Spleen (tissue), 13 donors: ENCODE measurements at places on chromosomes 1 and 21. TPM values are rescaled to one million over a fixed set of nuclear protein-coding genes. Genes with fewer than 3 reads are reported as not detected.

The TCHHL1 gene
- polyA plus RNA-seq = not detected

The UQCRHL gene
- polyA plus RNA-seq = 1.9 TPM

The BATF3 gene
- 11.3 TPM for polyA plus RNA-seq

GRCh38 chr1:43067977-43068751, 103.9 kb downstream of the EBNA1BP2 start:
- peak; percentile 82 for DNase-seq

- no peak for DNase-seq
Observed at GRCh38 chr1:225711236-225711937, 58.5 kb upstream of the ENAH start.

DNA sequence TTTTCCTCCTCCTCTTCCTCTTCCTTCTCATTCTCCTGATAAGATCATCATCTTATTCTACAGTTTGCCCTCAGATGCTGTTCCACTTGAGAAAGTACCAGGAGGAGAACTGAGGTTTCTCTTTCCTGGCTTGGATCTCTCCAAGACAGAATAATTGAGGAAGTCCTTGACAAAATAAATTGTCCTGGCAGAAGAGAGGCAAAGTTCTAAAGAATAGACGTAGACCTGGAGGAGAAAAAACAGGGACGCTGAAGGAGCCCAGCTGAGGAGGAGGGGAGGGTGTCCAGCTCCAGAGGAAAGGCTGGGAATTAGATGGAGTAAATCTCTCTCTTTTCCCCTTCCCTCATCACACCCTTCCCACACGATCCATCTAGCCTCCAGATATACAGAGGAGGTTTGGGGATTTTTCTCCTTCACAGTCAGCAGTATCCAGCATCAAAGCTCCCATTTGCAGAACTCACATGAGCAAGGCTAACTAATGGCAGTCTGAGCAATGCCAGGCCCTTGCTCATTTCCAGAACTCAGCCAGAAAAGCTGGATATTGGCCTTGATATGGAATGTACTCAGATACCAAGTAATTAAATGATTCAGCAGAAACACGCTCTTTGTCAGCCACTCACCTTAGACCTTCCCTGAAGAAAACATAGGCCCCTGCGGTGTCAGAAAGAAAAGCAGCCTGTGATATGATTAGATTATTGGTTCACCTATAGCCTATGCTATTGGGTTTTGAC, 5.1 kb upstream of the GNG12 start:
- DNase-seq = no peak

DNA sequence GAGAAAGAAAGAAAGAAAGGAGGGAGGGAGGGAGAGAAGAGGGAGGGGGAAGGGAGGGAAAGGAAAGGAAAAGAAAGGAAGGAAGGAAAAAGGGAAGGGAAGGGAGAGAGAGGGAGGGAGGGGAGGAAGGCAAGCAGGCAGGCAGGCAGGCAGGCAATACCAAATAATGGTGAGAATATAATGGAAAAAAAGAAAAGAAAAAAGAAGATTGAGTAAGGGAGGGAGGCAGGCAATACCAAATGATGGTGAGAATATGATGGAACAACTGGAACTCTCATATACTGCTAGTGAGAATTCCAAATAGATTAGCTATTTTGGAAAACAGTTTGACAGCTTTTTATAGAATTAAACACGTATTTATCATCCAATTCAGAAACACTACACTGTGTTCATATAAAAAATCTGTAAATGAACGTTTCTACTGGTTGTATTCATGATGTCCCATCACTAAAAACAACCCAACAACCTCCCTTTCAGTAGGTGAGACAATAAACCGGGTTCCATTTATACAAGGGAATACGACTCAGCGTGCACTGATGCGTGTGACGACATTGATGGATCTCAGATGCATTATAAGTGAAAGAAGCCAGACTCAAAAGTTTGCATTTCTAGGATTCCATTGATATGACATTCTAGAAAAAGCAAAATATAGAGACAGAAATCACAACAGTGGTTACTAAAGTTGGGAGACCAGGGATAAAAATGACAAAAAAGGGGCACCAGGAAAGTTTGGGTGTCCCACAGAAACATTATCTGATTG, 226.4 kb downstream of the DSCAM start:
- no peak for DNase-seq

DNA sequence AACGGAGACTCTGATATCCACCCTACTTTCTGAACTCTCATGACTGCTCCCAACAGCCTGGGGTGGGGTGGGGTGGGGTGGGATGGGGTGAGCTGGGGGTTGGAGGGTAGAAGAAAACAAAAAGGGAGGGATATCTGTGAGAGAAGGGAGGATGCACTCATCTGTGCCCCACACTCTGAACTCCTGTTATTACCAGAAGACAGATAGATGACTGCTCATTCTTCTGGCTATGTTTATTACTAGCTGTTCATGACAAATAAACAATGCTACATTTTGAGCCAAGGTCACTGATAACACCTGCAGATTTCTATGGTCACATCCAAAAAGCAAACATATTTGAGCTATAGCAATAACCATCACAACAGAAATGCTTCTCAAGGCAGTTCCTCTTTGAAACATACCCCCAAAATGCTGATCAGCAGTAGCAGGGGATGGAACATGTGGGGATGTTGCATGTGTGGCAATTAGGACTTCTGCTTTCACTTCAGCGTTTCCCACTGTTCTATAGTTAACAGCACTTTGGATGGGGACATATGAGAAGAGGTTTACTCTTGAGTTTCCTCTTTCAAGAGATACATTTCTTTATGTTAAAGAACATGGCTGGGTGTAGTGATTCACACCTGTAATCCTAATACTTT, 43.3 kb downstream of the GPR3 start:
- no peak for DNase-seq

- no peak for DNase-seq
Observed at GRCh38 chr1:98072047-98072446, 151.2 kb upstream of the DPYD start.

DNA sequence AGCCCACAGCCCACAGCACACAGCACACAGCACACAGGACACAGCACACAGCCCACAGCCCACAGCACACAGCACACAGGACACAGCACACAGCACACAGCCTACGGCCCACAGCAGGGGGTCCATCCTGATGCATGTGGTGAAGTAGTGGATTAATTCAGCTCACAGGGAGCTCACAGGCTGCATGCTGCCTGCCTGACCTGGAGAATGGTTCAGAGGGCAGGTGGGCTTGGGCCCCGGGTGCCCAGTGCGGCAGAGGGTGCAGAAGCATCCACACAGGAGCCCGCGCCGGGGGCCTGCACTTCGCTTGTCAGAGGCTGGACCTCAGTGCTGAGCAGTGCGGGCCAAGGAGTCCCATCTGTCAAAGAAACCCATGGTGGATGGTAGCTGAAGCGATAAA, 21.1 kb upstream of the AJAP1 start:
- DNase-seq = peak; percentile 56

DNA sequence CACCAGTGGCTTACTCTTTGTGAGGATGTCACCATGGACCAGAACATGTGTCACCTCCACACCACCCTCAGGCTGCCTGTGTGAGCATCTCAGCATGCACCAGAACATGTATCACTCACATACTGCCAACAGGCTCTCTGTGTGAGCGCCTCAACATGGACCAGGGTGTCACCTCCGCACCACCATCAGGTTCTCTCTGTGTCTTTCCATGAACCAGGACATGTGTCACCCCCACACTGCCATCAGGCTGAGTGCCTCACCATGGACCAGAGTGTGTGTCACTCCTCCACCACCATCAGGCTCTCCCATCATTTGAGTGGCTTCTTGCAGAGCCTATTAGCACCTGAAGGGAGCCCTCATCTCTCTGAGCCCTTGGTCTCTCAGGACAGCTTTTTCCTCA, 125.2 kb downstream of the ZNF648 start:
- no peak for DNase-seq

DNA sequence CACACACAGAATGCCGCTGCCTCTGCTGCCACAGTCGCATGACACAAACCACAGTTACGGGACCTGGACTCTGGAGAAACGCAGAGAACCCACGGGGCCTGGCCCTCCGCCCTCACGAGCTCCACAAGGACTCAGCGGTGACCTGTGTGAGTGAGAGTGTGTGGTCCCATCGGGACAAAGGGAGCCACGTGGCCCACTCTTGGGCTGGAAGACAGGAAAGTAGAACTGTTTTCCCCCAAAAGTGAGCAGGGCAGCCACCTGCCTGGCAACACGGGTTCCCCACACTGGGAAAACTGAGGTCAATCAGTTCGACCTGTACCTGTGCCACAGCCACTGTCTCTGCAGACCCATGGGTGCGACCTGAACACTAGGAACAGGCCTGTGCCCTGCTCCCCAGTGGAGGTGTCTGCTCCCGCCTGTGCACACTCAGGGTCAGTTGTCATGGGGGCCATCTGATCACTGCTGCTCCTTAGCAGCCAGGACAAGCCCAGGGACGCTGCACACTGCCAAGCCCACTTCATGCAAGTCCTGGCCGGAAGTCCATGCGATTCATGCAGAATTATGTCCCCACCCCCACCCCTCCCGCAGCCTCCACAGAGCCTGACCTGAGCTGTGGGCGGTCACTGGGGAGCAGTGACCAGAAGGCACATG, 54.4 kb upstream of the ADARB1 start:
- peak; percentile 78 for DNase-seq

- no peak for DNase-seq
Observed at GRCh38 chr1:214272964-214273533, 7.9 kb upstream of the SMYD2 start.

DNA sequence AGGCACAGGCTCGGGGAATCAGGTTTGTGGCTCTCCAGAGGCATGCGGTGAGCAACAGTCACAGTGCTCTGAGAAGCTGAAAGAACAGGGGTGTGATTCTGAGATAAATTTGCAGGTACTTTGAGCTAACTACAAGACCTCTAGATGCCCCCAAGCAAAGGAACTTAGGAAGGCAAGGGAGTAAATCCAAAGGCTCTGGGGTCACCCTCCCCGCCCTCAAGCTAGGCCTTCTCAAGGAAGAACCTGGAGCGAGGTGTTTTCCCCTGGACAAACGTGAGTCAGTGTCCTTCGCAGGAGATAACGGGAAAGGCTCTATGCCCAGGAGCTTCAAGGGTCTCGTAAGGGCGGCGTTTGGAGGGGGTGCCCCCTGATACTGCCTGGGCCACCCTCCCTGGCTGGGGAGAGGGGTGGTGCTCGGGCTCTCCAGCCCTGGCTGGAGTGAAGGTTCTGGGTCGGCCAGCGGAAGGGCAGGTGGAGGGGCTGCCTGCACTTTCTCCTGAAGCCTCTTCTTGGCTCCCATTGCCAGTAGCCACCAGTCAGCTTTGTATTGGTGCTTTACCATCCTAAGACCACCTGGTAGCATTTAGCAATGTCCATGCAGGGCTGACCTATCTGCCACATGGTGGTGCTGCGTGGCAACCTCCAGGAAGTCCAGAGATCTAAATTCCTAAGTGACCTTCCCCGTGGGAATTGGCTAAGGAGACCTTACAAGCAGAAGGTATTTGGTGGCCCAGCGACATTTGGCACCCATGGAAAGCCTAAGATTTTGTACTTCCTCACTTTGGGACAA, 44.0 kb downstream of the GPR161 start:
- DNase-seq = no peak

- DNase-seq = no peak
Observed at GRCh38 chr1:197951089-197951488, 33.9 kb downstream of the LHX9 start.
